ENCODE measurements at places on chromosomes 1 and 21. TPM values are rescaled to one million over a fixed set of nuclear protein-coding genes. Genes with fewer than 3 reads are reported as not detected.

ABCA4 gene
- polyA plus RNA-seq: 0.25 TPM

SH2D1B gene
- polyA plus RNA-seq: 0.38 TPM

PCSK9 gene
- polyA plus RNA-seq: 0.16 TPM

ADAMTSL4 gene
- polyA plus RNA-seq: 45.4 TPM

TCEA3 gene
- polyA plus RNA-seq: 23.2 TPM

Measured in GM23248 (cell line).